ENCODE measurements at places on chromosomes 4 and X.

DNA sequence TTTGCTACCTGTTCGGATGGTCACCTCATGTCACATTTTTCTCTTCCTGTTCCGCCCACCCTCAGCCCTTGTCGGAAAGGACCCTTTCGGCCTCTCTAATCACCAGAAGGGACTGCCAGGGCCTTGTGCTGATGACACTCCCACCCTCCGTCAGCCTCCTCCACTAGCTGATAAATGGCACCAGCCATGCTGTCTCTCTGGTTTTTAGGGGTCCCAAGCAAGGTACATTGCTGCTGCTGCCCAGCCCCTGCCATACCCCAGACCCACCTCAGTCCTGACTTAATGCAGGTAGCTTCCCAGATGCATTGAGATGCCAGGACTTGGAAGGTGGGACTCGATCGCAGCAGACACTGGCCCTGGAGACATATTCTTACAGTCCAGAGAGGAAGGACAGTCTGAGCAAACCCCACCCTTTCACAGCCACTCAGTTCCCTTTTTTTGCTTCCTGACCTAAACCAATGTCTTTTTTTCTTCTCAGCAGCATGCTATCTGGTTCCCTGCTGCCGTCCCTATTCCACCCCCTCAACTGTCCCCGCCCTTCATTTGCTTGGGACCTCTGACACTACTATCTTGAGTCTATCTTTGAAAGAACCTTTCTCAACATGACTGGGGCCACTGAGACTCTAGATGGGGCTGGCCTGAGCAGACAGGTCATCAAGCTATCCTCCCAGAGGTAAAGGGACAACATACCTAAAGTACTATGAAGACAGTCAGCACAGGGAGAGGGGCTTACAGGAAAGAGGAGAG is at the start of gene BTK:
TSS of gene BTK (minus strand) at position 397 of the 747 bp plus-strand sequence. CDS start 10,907 bp downstream, outside the sequence.
- DNase-seq, result no peak

GRCh38 chr4:7766086-7766485 is 173.6 kb downstream of the AFAP1 start:
- DNase-seq, result no peak

- no peak for DNase-seq
Measured at GRCh38 chr4:85760511-85760910, 285.6 kb downstream of the ARHGAP24 start.

- no peak for DNase-seq
Measured at GRCh38 chr4:48661391-48661790, 118.7 kb downstream of the FRYL start.

DNA sequence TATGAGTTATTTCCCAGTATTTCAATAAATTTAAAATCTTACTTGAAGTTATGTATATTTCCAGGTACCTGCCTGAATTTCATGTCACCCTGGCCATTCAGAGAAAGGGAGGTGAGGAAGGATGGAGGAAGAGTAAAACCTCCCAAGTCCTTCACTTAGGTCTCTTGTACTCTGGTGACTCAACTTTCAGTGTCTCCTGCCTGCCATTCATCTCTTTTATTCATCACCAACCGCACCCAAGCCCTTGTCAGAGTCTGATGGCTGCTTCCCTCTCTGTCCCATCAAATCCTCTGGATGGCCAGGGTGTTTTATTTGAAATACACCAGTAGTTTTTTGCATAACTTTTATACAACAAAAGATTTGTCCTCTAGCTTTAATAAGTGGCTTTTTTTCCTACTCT is 17.8 kb downstream of the TMPRSS11E start:
- DNase-seq, result no peak

- DNase-seq, result no peak
Measured at GRCh38 chr4:3524349-3524748, 7.9 kb downstream of the LRPAP1 start.
